Skeletal muscle tissue (tissue), 5 donors: ENCODE measurements at places on chromosomes 2 and 18. TPM values are rescaled to one million over a fixed set of nuclear protein-coding genes. Genes with fewer than 3 reads are reported as not detected.

TUBA4B gene
- not detected for total RNA-seq

EFR3B gene
- total RNA-seq: 4.7 TPM

C2orf66 gene
- not detected for total RNA-seq

CKAP2L gene
- total RNA-seq: 1.0 TPM

NEURL3 gene
- not detected for total RNA-seq
